Astrocyte of the spinal cord (primary cell): ENCODE measurements at places on chromosomes 4 and X.

- DNase-seq, result peak; percentile 2
Measured at GRCh38 chrX:120308558-120308957, 2.7 kb downstream of the TMEM255A start.

- peak; percentile 77 for DNase-seq
Measured at GRCh38 chr4:40909363-40909876, 159.7 kb downstream of the NSUN7 start.

DNA sequence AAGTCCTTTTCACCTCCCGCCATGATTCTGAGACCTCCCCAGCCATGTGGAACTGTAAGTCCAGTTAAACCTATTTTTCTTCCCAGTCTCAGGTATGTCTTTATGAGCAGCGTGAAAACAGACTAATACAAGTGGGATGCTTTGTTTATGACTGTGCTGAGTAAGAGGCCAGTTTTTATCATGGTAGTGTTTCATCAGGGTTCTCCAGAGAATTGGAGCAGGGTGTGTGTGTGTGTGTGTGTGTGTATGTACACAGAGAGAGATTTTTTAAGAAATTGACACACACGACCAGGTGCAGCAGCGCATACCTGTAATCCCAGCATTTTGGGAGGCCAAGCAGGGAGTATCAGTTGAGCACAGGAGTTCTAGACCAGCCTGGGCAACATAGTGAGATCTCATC is 34.6 kb upstream of the SLC2A9 start:
- DNase-seq, result no peak

- DNase-seq, result peak; percentile 46
Measured at GRCh38 chr4:72468904-72469502, 100.0 kb downstream of the ADAMTS3 start.

- DNase-seq, result no peak
Measured at GRCh38 chr4:98000940-98001339, 142.3 kb downstream of the STPG2 start.

DNA sequence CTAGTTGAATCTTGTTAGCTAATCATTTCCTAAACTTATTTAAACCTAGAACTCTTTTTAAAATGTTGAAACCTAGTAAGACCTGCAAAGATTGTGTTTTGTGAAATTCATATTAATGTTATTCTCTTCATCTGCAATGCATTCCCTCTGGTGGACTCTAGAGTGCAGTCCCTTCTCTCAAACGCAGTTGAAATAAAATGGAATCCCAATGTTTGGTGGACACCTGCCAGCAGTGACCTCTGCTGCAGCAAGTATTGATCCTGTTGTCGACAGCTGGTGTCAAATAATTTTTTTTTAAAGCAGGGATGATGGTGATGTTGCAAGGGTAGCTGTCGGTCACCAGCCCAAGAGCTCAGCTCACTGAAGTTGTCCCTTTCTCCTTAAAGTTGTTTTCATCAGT is 492.0 kb downstream of the ZIC3 start:
- DNase-seq, result no peak

GRCh38 chrX:14825851-14826250 is 47.0 kb downstream of the FANCB start:
- DNase-seq, result no peak

GRCh38 chr4:16745009-16745635 is 153.3 kb downstream of the LDB2 start:
- peak; percentile 74 for DNase-seq

DNA sequence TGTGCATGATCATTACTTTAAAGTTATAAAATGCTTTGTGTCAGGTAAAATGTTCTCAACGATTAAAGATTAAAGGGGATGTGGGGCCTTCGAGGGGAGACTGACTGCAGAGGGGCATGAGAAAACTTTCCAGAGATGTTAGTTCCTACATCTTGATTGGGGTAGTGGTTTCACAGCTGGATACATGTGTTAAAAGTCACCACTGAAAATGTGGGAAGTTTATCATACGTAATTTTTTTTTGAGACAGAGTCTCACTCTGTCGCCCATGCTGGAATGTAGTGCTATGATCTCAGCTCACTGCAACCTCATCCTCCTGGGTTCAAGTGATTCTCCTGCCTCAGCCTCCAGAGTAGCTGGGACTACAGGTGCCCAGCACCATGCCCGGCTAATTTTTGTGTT is 79.5 kb downstream of the RBM47 start:
- no peak for DNase-seq

GRCh38 chrX:111521169-111521568 is 9.7 kb downstream of the SERTM2 start:
- DNase-seq, result no peak

GRCh38 chr4:126715067-126715466 is 917.7 kb upstream of the INTU start:
- DNase-seq, result no peak

DNA sequence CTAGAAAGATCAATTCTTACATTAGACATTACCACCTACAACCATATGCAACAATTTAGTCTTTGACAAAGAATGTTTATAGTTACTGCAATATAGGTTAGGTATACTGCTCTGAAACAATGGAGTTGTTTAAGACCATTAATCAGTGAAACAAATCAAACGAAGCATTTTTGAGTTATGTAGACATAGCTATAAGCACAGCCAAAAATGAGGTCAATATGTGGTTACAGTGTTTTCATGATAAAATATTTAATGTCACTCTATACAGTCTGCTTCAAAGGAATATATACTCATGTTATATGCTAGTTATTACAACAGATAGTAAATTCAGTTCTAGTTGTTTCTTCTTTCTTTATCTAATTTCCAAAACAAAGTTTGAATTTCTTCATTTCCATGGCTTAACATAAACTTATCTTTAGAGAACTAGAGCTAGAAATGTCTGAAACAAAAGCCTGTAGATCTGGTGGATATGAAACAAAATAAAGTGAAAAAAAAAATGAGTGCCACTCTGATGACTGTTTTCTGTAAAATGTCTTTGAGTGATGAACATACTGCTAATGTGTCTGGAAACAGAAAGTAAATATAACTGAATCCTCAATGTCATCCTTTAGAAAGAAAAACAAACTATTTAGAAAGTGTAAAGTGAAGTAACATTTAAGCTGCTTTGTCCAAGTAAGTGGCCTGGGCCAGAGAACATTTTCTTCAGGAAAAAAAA is 809.0 kb downstream of the FAT4 start:
- DNase-seq, result peak; percentile 17

DNA sequence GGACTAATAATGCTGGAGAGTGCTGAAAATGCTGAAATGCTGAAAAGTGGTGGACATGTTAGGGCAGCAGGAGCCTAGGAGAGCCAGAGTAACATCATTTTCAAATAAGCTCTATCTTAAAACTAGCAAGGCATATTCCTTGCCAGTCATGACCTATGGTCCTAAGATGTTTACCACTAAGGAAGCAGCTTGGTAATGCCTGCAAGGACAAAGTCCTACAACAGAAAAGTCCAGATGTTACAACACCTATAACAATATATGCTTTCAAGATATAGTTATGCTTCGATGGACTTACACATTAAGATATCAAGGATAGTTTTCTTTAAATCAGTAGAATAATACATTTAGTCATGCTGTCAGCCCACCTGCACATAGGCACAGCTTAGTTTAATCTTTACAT is 4.5 kb upstream of the ADH4 start:
- no peak for DNase-seq

DNA sequence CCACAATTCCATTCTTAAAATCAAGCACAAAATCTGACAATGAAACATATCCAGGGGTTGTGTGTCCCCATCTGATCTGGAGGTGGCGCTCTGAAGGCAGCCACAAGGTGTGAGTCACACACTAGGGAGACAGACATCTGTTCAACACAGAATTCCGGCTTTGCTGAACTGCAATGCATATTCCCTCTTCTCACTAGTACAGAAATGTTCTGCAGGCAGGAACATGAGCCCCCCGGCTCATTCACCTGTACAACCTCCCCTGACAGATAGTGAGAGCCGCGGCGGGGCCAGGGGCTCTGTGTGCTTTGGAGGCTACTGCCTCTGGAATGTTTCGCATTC is 41.9 kb downstream of the WDR1 start:
- peak; percentile 66 for DNase-seq

GRCh38 chr4:6658597-6659075 is 18.2 kb downstream of the MRFAP1 start:
- DNase-seq, result no peak

DNA sequence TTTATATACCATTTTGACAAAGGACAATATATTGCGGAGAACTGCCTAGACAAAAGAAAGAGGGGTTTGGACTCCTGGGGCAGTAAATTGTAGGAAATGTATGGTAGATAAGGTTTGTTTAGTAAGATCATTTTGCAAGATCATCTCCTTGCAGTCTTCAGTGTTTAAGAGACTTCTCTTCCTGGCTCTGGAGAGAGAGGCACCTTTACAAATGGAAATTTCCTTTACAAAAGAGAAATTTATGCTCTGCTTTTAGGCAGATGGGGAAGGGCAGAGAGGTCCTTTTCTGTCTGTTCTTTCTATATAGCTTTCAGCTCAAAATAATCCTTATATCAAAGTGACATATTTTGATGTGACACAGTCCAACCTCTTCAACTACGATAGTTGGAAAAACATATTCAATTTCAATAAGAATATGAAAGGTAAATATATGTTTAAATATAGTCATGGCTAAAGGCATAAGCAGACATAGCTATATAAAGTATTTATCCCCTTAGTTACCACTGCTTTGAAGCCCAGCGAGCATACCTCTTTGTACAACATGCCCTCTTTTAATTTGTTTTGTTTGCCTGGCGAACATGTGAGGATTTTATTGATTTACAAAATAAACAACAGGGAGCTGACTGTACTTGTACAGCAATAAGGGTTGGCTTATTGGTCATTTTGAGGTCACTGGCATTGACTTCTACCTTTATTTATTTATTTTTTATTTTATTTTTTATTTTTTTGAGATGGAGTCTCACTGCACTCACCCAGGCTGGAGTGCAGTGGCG is 65.2 kb downstream of the TRIM2 start:
- no peak for DNase-seq

DNA sequence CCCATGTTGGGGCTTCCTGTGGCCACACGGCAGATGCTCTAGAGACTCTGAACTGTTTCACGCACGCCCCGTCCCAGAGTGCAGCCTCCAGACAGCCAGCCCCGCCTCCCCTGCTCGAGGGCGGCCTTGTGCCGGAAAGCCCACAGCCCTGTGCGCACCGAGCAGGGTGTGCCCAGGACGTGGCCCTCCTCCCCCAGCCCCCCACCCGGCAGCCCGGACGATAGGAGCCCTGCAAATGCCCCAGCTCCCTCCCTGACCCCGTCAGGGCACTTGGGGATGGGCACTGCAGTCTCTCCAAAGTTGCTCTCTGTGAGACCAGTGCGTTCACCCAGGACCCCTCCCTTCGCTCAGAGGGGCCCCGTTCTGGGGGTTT is 37.3 kb downstream of the ADRA2C start:
- no peak for DNase-seq

DNA sequence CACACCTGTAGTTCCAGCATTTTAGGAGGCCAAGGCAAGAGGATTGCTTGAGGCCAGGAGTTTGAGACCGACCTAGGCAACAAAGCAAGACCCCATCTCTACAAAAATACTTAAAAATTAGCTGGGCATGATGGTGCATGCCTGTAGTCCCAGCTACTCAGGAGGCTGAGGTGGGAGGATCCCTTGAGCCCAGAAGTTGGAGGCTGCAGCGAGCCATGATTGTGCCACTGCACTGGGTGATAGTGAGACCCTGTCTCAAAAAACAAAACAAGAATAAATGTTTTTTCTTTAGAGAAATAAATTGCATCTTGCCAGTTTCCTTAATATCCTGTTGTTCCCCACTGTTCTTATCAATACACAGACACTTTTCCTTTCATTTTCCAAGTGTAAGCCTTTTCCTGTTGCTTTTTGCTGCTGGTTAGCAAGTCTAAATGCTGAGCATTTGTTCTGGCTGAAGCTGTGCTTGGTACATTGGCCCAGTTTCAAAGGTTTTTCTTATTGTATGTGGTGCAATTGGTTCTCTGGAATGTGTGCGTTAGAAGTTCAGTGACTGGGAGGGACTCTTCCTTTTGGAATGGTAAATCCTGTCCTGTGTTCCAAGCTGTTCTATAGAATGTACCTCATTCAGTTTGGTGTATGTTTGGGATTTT is 98.2 kb downstream of the AFF1 start:
- DNase-seq, result peak; percentile 83

DNA sequence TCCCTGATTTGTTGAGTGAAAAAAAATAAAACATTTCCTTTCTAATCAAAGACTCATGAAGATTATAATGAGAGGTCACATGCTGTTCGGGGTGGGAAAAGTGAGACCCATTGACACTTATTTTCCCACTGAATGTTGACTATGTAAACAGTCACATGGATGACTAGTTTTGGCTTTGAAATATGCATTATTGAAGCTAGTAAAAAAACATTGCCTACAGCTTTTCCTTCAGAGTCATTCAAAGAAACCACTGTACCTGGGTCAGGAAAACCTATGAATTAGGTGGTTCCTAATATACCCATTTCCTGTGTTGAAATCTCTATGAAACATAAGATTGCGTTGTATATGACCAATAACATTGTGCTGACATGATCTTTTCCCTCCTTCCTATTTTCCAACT is 251.2 kb downstream of the CFAP299 start:
- DNase-seq, result no peak

DNA sequence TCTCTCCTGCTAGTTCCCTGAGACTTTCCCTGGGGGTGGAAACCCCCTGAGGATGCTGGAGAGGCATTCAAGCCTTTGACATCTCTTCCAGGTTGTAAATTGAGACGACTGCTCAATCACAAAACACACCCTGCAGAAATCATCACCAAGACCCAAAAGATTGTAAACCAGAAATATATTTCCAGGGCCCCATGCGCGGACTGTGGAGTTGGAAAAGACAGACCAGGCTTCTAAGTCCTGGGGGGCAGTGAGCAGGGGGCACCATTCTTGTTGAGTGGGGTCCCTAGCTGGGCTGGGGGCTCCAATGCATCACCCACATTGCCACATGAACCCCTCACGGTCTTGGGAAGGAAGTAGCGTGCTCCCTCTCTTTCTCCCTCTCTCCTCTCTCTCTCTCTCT is 87.9 kb upstream of the C4orf50 start:
- no peak for DNase-seq

DNA sequence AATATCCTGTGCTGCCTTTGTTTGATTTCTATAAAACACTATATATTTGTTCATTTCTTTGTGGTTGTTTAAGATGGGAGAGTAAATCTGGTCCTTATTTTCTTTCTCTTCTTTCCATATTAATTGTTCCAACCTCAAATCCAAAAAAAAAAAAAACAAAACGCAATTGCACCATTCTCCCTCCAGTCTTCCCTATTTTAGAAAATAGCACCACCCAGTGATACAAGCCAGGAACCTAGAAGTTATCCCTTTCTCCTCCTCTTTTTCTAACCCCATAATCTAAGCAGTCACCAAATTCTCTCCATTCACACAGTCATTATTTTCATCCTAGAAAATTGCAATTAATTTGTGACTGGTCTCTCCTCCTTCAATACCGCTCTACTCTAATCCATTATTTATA is 107.8 kb downstream of the GABRA3 start:
- DNase-seq, result no peak
